Caki2 (cell line): ENCODE measurements at places on chromosomes 16 and 17. TPM values are rescaled to one million over a fixed set of nuclear protein-coding genes. Genes with fewer than 3 reads are reported as not detected.

APOH gene
- total RNA-seq: 0.20 TPM in 1 of 2 replicates, not detected in the other

STX1B gene
- total RNA-seq: 0.46 TPM in 1 of 2 replicates, not detected in the other

EXOC3L1 gene
- not detected in 2 replicates for total RNA-seq

NOTUM gene
- total RNA-seq: not detected in 2 replicates

INCA1 gene
- 0.72 and 3.3 TPM in 2 replicates for total RNA-seq

KRTAP4-9 gene
- not detected in 2 replicates for total RNA-seq

KRT17 gene
- total RNA-seq: not detected in 2 replicates

KREMEN2 gene
- 18.2 and 32.8 TPM in 2 replicates for total RNA-seq

ZG16 gene
- total RNA-seq: not detected in 2 replicates

MBTD1 gene
- total RNA-seq: 3.9 and 12.0 TPM in 2 replicates

CYLD gene
- total RNA-seq: 6.2 and 19.5 TPM in 2 replicates

RAC3 gene
- total RNA-seq: 22.1 and 40.0 TPM in 2 replicates

RRN3 gene
- total RNA-seq: 22.4 and 23.4 TPM in 2 replicates

RCVRN gene
- not detected in 2 replicates for total RNA-seq

SPHK1 gene
- 18.5 and 33.9 TPM in 2 replicates for total RNA-seq

NAGS gene
- total RNA-seq: 1.5 and 3.0 TPM in 2 replicates

CDH1 gene
- total RNA-seq: 0.03 TPM in 1 of 2 replicates, not detected in the other

ASPHD1 gene
- total RNA-seq: 53.6 and 71.5 TPM in 2 replicates

IL34 gene
- total RNA-seq: 0.34 TPM in 1 of 2 replicates, not detected in the other

PIGW gene
- total RNA-seq: 3.9 and 6.3 TPM in 2 replicates

GNAO1 gene
- 4.1 TPM in 1 of 2 replicates, not detected in the other for total RNA-seq

DLX3 gene
- total RNA-seq: not detected in 2 replicates

TBC1D24 gene
- total RNA-seq: 6.2 and 9.5 TPM in 2 replicates

SOCS3 gene
- 22.9 and 28.9 TPM in 2 replicates for total RNA-seq

IL17C gene
- total RNA-seq: not detected in 2 replicates

ENPP7 gene
- not detected in 2 replicates for total RNA-seq

PHKG2 gene
- 32.0 and 53.5 TPM in 2 replicates for total RNA-seq

JUP gene
- 56.9 and 111 TPM in 2 replicates for total RNA-seq

SPIRE2 gene
- 6.0 and 13.1 TPM in 2 replicates for total RNA-seq

PRAC1 gene
- not detected in 2 replicates for total RNA-seq

KRTAP4-4 gene
- not detected in 2 replicates for total RNA-seq

ITGAL gene
- total RNA-seq: not detected in 2 replicates

PGAP3 gene
- total RNA-seq: 5.4 and 13.1 TPM in 2 replicates

HSPB9 gene
- 0.20 TPM in 1 of 2 replicates, not detected in the other for total RNA-seq

MAF gene
- total RNA-seq: 0.12 and 4.1 TPM in 2 replicates

SLC52A1 gene
- total RNA-seq: not detected in 2 replicates

SPN gene
- not detected in 2 replicates for total RNA-seq

HCRT gene
- not detected in 2 replicates for total RNA-seq

SMPD3 gene
- total RNA-seq: not detected in 2 replicates

MRPS34 gene
- 434 and 458 TPM in 2 replicates for total RNA-seq

ATP2C2 gene
- not detected in 2 replicates for total RNA-seq

AIPL1 gene
- not detected in 2 replicates for total RNA-seq

FKBP10 gene
- total RNA-seq: 315 and 351 TPM in 2 replicates

DNAAF8 gene
- 5.4 and 6.6 TPM in 2 replicates for total RNA-seq

HP gene
- not detected in 2 replicates for total RNA-seq

HIGD1B gene
- not detected in 2 replicates for total RNA-seq

ZNF205 gene
- total RNA-seq: 20.0 and 28.4 TPM in 2 replicates

FOXF1 gene
- 1.5 and 2.1 TPM in 2 replicates for total RNA-seq

CSH1 gene
- total RNA-seq: not detected in 2 replicates

PLLP gene
- total RNA-seq: 17.0 and 21.3 TPM in 2 replicates

CACNG3 gene
- not detected in 2 replicates for total RNA-seq

MPV17L gene
- total RNA-seq: not detected in 2 replicates
